ENCODE measurements at places on chromosomes 3 and 15.

GRCh38 chr15:70477750-70478250 is 285.6 kb downstream of the UACA start:
- ATAC-seq: no peak

GRCh38 chr3:120988994-120989393 is 81.0 kb downstream of the STXBP5L start:
- ATAC-seq: no peak

DNA sequence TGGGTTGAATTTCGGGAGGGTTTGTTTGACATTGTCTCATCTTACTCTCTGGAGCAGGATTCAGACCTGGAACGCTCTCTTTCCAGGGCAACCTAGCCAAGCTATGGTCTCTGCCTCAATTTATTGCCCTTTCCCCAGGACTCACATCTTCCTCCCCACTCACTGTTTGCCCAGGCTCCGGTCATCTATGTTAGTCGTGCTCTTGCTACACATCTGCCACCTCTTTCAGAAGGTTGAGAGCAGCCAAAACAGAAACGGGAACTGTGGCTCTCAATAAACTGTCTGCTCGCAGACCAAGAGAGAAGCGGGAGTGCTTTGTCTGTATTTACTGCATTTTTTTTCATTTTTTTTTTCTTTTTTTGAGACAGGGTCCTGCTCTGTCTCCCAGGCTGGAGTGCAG is 81.6 kb downstream of the ST6GAL1 start:
- no peak for ATAC-seq

- no peak for ATAC-seq
Observed at GRCh38 chr3:16906682-16907081, 21.9 kb downstream of the PLCL2 start.

GRCh38 chr15:89114990-89115389 is 26.7 kb downstream of the ABHD2 start:
- ATAC-seq: no peak

DNA sequence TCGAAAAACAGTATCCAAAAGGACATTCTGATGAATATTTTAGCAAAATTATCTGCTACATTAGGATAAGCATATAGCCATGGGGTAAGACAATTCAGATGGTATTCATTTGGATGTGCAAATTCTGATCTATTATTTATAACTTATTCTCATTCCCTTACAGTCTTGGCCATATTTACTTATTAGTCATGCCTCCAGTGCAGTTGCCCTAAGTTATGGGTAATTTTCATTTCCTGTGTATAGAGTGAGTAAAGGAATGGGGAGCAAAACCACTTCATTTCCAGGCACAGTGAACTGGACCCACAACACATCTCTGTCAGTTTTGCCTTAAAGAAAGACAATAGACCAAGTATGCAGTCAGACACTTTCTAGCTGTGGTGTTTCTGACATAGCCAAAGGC is 134.3 kb downstream of the POLQ start:
- no peak for ATAC-seq

GRCh38 chr3:14879211-14879874 is 60.6 kb downstream of the FGD5 start:
- peak; percentile 23 for ATAC-seq

- ATAC-seq: no peak
Observed at GRCh38 chr3:111915905-111916304, 56.8 kb downstream of the PHLDB2 start.

GRCh38 chr3:11908981-11909698 is 62.5 kb upstream of the TAMM41 start:
- no peak for ATAC-seq

GRCh38 chr15:39629371-39629770 is 48.5 kb downstream of the THBS1 start:
- peak; percentile 50 for ATAC-seq

DNA sequence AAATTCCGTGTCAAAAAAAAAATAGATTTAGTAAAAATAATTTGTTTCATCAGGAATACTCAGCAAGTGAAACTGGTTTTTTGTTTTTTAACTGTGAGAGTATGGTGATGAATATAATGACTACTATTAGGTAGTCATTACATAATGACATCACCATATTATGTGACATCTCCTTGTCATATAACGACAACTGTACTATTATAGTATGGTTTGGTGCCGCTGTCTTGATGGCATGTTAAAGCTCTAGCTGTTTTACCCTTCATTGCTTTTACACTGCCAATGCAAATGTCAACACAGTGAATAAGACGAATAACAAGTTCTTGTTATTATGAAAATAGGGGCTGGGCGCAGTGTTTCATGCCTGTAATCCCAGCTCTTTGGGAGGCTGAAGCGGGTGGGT is 45.6 kb upstream of the FAH start:
- peak; percentile 83 for ATAC-seq

DNA sequence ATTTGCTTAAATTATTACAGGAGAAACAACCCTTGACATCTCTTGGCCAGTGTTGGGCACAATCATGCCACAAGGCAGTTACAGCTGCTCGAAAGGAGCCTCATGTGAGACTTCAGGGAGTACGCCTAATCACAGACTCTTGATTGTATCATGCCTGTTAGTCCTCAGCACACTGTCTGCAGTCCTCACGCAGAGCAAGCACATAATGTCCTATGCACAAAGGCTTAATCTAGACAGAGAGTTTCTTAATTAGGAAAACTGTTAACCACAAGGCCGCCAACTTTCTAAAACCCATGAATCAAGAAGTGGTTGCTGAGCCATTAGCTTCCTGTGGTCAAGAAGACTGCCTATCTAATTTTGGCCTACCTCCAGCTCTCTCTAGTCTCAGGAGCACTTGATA is 172.0 kb downstream of the UNC13C start:
- ATAC-seq: no peak

GRCh38 chr3:170010498-170010897 is 27.3 kb upstream of the GPR160 start:
- no peak for ATAC-seq

DNA sequence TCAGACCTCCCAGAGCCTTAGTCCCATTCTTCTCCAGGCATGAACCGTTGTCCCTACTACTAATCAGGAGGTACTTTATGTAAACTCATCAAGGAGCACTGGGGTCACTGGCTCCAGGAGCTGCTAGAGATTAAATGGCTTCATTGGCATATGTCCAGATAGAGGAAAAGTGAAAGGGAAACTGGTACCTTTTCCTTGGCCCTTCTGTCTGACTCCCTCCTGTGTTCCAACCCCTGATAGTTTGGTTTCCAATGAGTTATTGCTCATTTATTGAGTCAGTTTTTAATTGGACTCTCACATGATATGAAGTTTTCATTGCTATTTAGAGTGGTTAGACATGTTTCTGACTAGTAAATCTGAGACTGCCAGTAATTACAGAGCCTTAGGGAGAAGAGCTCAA is 130.5 kb upstream of the BFSP2 start:
- ATAC-seq: no peak

- peak; percentile 79 for ATAC-seq
Observed at GRCh38 chr15:79332824-79333510, 22.1 kb downstream of the TMED3 start.

- peak; percentile 81 for ATAC-seq
Observed at GRCh38 chr3:136995652-136996051, 37.9 kb downstream of the IL20RB start.

GRCh38 chr3:195896361-195897080 is 11.8 kb downstream of the TNK2 start:
- peak; percentile 18 for ATAC-seq

DNA sequence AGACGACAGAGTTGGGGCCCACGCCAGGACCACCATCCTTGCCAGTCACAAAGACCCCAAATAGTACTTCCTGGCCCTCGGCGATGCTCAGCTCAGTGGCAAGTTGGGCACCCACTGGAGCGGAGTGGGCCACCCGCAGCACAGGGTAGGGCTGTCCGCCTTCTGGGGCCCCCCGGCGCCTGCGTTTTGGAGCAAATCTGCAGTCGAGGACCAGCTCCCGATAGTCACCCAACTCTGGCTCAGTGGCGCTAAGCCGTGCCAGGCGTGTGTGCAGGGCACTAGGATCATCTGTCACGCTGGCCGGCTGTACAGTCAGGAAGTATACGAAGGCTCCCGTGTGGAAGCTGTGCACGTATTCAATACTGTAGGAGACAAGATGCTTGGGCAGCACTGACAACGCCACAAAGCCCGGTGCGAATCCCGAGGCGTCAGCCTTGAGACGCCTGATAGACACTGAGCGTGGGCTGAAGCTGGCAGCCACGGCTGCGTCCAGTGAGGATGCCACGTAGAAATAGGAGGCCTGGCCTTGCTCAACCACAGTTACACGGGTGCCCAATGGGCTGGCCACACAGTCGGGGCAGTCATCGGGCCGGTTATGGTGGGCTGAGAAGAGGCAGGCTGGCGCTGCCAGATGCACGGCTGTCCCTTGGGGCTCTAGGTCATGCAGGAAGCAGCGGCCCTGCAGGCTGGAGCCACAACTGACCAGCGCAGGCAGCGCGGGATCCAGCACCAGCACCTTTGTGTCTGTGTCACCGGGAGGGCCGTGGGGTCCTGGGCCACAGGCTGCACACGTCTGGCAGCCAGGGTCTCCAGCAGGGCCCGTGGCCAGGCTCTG is 945 bp downstream of the MST1R start:
- ATAC-seq: peak; percentile 4

DNA sequence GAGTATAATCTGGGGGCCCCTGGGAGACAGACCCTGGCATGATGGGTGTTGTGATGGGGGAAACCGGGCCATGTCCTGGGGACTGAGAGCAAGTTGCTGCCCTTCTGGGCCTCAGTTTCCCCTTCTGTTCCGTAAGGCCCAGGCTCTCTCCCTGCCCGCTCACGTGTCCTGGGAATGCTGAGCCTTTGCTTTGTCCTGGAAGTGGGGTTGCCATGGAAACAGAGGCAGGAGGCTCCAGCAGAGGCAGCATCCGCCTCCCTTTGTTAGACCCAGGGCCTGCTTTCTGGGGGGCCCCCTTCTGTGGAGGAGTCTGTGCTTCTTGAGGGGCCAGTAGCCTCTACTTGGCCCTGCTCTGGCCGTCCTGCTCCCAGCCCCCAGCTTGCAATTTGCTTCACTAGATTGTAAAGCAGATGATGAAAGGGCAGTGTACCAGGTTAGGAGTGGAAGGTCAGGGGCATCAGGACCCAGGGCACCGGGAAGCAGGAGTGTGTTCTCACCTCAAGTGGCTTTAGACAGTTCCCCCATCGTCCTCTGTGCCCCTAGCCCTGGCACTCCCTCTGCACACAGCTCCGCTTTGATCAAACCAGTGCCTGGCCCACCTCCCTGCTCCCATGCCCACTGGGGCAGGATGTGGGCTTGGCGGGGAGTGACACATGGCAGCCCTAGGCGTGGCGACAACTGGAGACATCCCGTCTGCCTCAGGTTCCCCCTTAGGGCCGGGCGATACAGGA is 105.6 kb downstream of the FBLN2 start:
- no peak for ATAC-seq

DNA sequence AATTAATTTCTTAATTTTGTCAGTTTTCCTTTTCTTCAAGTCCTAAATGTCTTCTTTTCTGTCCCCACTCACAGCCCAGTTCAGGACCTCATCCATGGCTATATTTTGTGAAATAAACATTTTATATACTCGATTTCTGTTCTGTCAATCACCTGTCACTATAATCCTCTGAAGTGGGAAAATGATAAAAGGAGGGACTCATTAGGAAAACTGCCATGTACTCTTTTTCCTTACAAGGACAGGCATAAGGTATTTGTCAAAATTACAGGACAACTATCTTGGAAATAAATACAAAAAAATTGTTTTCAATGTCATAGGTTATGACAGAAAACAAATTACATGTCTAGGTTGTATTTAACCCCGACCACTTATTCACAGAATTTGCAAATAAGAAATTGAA is 240.1 kb upstream of the CBLB start:
- no peak for ATAC-seq

GRCh38 chr15:89772932-89773583 is 3.1 kb upstream of the MESP2 start:
- peak; percentile 15 for ATAC-seq

DNA sequence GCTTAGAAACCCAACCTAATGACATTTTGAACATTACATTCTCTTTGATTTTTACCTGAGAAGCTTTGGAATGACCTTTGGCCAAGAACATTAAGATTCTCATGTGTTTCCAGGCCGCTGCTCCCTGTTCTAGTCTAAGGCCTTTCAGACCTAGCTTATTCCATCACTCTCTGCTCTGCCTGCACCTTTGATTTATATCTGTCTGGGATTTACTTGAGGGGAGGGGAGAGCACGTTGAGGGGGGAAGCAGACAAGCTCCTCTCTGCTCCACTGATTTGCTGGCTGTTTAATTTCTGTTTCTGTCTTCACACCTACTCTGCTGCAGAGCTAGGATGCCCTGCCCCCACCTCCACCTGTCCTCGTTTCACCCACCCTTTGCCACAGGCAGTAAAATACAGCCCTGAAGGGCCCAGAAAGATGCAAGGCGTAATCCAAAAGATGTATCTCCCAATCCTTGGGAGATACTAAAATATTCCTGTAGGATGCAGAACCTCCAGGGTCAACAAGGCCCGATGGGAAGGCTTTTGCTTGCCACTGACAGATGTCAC is 429.8 kb downstream of the EPHB1 start:
- no peak for ATAC-seq

- ATAC-seq: no peak
Observed at GRCh38 chr3:184626923-184627322, 65.3 kb downstream of the EPHB3 start.

DNA sequence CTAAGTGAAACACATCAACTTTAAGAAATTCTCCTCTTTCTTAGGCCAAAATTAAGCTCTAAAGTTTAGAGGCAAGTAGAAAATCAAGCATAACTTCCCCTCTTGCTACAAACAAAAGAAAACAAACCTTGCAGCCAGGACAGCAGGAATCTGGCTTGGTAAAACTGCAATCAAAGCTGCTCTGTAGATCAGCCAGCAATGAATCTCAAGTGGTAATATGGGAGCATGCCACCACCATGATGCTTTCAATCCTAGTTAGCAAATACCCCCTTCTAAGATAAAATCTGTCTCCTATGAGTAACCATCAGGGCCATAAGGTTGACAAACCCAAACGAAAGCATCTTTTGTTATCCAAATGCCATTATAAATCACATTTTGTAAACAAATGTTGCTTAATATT is 208.3 kb upstream of the PLSCR5 start:
- ATAC-seq: no peak

GRCh38 chr15:53962646-53963561 is 15.3 kb upstream of the UNC13C start:
- no peak for ATAC-seq

DNA sequence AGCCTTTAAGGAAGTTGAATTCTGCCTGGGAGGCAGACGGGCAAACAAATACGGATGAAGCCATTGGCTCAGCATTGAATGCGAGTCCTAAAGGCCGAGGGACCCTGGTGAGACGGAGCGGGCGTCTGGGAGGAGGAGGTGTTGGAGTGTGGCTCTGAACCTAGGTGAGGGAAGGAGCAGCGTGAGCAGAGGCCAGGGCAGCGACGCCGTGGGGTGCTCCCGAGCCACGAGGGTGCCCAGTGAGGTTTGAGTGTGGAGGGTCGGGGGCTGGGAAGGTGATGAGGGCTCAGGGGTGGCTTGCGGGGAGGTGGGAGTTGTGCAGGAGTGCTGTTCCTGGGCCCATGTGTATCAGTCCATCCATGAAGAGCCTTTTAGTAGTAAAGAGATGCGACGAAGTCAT is 17.0 kb downstream of the CORO2B start:
- no peak for ATAC-seq

DNA sequence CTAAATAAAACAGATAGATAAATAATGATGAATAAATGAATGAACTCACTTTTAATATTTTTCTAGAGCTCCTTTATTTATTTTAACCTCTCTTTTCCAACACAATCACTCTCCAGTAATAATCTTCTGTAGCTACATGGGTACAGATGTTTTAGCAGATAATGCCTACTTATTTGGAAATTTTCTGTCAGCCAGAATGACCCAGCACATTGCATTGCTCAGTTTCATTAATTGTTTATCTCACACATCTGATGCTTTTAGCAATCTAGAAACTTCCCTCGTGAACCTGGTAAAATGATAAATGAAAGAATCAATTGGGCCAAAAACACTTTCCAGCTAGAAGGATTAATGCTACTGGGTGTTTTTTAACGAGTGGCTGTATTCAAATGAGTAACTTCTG is 14.9 kb upstream of the MYH15 start:
- no peak for ATAC-seq

Data from esophagus mucosa (tissue), 1 donor.